ENCODE measurements at places on chromosomes 4 and X.

- no peak for DNase-seq
Measured at GRCh38 chrX:67614423-67614822, 70.6 kb downstream of the AR start.

DNA sequence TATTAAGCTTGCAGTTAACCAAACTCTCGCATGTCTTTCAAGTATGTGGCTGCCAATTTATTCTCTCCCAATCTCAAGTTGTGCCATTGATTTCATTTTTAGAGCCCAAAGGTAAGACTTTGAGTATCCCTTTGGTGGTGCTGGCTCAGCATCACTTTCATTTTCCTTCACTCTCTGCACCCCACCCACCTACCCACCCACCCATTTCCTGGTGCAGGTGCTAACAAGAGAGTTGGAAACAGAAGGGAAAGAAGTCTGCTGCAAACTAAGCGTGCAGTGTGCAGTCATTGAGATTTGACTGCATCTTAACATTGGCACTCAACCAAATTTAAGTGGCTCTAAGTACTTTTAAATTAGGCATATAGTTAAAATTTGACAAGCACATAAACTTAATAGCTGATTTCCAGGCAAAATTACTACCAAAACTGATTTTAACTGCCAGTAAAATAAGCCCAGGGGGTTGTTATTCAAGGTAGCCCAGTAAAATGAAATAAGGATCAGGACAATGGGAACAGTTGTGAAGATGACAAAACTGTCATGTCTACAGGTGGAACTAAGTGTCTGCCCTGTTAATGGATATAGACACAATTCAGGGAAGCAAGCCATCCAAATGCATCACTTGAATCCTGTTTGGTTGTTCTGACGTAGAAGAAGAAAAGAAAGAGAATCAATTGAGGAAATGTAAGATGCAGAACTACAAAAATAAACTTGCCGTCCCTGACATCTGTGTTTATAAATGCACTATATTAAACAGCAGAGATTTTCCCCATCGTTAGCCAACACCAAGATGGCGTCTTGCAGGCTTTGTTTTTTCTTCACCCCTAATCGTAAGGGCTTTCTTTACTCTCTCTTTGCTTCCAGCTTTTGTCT, 184.2 kb downstream of the KDR start:
- no peak for DNase-seq

- no peak for DNase-seq
Measured at GRCh38 chrX:147912093-147912801, 528 bp downstream of the FMR1 start.

DNA sequence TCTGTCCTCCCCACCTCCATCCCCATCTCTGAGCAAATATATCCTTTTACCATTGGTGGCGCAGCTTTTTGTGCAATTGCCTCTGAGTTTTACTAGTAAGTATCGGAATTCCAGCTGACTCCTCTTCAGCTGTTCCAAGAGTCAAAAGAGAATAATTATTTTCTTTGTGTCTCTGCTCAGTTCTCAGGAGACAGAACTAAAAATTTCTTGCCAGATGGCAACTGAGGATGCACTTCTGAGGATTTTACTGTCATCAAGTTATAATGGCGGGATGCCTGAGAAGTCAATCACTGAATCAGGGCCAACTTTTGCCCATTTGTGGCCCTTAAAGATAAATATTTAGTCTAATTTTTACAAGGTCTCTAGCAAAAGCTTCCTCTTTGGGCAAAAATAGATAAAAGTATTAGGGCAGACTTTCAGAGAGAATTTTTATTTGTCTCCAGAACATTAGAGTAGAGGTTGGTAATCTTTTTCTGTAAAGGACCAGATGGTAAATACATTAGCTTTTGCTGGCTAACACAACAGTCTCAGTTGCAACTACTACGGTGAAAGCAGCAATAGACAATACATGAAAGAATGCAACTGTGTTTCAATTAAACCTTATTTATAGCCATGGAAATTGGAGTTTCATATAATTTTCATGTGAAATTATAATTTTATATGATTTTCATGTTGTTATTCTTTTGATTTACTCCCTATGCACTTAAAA, 15.6 kb upstream of the ADGRA3 start:
- DNase-seq = no peak

GRCh38 chrX:19627533-19627932, 112.2 kb upstream of the MAP3K15 start:
- DNase-seq = no peak

- DNase-seq = no peak
Measured at GRCh38 chrX:78548012-78548411, 111.1 kb downstream of the RTL3 start.

DNA sequence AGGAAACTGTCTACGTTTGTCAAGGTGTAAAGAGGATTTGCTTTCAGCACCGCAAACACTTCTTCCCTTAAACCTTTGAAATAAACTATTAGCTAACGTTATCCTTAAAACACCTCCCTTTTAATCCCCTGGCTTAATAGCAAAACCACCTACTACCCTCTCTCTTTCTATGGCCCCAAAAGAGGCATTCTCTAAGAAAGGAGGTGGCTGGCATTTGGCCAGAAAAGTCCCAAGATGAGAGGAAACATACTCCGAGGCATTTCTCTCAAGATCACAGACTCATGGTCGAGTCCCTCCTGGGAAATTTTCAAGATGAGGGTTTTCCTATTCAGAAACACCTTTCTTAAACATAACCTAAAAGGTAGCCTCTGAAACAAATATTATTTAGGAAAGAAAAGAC, 60.6 kb upstream of the VCX3B start:
- no peak for DNase-seq

GRCh38 chr4:552019-552418, 24.1 kb downstream of the TMEM271 start:
- DNase-seq = no peak

DNA sequence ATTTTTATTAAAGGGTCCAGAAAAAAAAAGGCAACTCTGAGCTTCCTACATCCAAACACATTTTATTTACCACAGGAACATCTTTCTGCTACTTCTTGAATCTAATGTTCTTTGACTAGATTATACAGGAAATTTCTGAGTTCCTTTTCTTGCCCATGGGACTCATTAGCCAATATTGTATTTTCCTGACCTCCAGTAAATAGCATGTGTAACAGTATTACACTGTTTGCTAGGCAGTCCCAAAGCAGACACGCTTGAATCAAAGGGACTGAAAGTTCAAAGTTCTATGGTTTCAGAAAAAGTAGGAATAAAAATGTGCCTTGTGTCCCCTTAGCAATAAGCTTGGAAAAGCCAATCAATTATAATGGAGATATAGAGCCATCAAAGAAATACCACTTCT, 57.4 kb downstream of the MOSPD2 start:
- no peak for DNase-seq

DNA sequence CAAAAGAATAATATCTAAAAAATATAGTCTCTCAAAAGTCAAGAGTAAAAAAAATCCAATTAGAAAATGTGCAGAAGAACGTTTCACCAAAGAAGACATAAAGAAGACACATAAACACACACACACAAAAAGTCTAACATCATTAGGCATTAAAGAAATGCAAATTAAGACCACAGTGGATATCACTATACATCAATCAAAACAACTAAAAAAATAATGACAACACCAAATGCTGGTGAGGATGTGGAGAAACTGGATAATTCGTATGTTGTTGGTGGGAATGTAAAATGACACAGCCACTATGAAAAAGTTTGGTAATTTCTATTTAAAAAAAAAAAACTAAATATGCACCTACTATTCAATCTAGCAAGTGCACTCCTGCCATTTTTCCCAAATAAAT, 66.4 kb downstream of the LRBA start:
- DNase-seq = no peak

- no peak for DNase-seq
Measured at GRCh38 chrX:12794654-12795053, 3.4 kb downstream of the PRPS2 start.

- no peak for DNase-seq
Measured at GRCh38 chr4:175127314-175127713, 209.2 kb downstream of the ADAM29 start.

DNA sequence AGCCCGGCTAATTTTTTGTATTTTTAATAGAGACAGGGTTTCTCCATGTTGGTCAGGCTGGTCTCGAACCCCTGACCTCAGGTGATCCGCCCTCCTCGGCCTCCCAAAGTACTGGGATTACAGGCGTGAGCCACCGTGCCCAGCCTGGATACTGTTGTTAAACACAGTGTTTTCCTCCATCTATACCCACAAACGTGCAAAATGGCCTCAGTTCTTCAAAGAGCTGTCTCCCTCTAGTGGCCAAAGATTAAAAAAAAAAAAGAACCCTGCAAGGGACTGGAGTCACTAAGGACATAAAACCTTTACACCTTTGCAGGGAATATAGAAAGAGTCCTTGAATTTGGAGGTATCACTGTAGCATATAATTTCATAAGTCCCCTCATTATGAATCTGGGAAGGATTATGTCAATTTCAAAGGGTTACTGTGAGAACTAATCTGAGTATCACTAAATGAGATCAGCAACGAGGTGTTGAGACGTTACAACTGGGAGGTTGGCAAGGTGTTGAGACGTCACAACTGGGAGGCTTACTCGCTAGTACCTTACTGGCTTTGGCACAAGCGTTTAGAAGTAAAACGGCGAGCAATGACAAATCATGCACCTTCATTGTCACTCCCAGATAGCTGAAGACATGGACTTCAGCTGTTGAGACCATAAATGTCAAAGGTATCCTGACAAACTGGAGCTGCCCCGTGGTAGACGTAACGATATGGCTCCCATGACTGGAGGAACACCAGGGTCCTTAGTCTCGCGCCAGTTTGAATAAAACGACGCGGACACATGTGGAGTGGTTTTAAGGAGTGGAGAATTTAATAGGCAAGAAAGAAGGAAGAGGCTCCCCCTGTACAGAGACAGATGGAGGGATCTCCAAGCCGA, 33.4 kb upstream of the ENPP6 start:
- no peak for DNase-seq

GRCh38 chrX:149470955-149471354, 34.2 kb downstream of the IDS start:
- DNase-seq = no peak

DNA sequence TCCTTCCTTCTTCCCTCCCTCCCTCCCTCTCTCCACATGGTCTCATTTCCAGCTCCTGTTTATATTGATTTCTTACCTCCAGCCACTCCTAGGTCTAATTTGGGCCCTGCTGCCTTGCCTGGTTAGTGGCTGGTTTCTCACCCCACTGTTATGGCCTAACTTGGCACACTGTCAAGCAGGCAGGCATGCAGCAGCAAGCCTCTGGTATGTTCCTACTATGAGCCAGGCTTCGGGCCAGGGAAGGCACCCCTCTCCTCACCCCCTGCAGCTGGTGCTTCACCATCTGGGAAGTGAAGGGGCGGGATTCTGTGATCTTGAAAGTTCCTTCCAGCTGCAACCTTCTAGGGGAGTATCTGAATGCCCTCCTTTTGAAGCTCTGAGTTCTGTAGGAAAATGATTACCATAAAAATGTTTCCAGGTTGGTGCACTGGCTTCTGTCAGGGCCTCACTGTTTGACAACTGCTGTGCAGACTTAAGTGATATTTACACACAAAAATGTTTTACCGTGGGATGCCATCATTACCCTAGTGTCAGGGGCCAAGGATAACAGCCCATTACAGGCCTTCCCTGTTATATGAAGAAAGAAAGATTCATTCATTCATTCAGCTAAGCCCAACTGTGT, 10.1 kb upstream of the VMA21 start:
- DNase-seq = no peak

DNA sequence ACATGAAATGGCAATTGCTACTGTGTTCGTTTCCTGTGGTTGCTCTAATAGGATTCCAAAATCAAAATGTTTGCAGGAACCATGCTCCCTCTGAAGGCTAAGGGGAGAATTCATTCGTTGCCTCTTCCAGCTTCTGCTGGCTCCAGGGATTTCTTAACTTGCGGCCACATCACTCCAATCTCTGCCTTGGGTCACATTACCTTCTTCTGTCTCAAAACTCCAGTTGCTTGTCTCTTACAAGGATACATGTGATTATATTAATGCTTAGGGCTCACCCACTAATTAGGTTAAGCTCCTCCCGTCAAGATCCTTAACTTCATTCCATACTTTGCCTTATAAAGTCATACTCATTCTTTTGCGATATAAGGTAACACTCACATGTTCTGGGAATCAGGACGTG, 208.4 kb downstream of the RBM46 start:
- no peak for DNase-seq

GRCh38 chr4:25223802-25224375, 9.9 kb upstream of the PI4K2B start:
- DNase-seq = no peak

GRCh38 chr4:152408514-152409327, 127.2 kb downstream of the FBXW7 start:
- DNase-seq = no peak

DNA sequence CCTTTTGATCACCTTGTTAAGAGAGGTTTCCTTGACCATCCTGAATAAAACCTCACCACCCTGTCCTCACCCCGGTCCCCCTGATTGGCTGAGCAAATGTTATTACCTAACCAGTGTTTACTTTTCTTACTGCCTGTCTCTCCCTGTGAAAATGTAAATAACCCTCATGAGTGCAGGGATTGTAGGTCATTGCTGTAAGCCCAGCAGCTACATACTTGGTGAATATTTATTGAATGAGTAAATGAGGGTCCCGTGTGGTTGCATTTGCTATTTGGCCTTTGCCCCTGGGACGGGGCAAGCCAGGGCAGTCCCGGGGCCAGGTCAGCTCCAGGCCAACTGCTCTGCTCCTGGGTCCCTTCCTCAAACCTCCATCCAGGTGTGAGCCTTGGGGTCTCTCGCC, 55.5 kb upstream of the CLCN4 start:
- DNase-seq = no peak

DNA sequence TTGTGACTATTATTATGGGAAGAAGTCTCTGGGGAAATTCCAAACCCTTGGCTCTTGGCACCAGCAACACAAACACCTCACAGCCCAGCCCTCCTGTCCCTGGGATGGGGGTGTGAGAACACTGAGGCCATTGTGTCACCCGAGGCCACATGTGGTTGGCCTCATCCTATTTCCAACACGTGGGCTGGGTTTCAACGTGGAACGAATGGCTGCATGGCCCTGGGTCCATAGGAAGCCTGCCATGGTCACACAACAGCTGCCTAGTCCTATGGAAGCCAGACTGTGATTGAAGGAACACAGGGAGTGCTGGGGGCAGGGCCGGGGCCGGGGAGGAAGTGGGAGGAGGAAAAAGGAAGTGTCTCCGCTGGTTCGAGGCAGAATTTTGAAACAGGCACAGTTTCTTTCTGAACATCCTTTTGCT, 10.0 kb downstream of the CLCN4 start:
- DNase-seq = no peak

GRCh38 chr4:156732634-156733033, 239.0 kb downstream of the PDGFC start:
- DNase-seq = no peak

Measured in activated CD8-positive, alpha-beta memory T cell treated with anti-CD3 and anti-CD28 coated beads for 1 hour (primary cell).